ENCODE measurements at places on chromosomes 3 and 15.

DNA sequence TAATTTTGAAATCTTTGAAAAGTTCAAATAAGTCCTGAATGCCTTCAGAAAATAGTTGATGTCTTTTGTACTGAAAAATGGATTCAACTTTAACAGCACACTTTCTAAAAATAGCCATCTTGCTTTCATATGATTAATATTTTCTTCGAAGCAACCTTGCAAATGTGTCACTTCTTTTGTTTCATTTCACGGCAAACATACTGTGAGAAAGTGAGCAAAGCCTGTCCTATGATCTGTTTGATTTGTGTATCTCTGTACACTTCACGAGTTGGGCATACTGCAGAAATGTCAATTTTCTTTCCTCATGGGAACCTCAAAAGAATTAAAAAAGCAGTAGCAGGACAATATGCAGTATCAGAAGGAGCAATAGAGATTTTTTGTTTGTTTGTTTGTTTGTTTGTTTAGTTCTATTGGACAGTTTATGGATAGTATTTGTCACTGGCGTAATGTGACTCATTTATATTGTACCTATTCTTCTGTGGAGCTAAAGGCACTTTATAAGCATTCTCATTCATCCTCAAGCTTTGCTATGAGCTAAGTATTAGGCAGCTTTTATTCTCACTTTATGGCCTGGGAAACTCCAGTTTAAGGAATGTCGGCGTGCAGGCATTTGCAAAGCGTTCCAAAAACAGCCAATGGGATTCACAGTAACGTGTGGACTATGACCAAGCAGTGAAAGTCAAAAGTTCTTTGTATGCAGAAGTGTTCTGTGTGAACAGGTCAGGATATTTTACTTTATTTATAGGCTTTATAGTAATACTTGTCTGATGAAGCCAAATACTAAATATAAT, 572.0 kb downstream of the NAALADL2 start:
- DNase-seq, result no peak

DNA sequence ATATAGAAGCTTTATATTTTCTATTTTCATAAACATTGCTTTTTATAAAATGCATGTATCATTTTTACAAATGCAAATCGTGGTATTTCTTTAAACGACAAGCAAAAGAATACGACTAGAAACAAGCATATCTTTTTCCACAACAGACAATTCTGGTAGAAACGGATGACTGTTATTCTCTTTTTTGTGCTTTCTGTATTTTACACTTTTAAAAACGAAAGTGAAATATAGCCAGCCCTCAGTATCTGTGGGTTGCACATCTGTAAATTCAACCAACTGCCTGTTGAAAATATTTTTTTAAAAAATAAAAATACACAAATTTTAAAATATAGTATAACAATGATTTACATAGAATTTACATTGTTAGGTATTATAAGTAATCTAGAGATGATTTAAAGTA, 61.3 kb downstream of the PRTG start:
- DNase-seq, result no peak

- DNase-seq, result no peak
Observed at GRCh38 chr3:58613236-58614132, 36.3 kb upstream of the FAM107A start.

DNA sequence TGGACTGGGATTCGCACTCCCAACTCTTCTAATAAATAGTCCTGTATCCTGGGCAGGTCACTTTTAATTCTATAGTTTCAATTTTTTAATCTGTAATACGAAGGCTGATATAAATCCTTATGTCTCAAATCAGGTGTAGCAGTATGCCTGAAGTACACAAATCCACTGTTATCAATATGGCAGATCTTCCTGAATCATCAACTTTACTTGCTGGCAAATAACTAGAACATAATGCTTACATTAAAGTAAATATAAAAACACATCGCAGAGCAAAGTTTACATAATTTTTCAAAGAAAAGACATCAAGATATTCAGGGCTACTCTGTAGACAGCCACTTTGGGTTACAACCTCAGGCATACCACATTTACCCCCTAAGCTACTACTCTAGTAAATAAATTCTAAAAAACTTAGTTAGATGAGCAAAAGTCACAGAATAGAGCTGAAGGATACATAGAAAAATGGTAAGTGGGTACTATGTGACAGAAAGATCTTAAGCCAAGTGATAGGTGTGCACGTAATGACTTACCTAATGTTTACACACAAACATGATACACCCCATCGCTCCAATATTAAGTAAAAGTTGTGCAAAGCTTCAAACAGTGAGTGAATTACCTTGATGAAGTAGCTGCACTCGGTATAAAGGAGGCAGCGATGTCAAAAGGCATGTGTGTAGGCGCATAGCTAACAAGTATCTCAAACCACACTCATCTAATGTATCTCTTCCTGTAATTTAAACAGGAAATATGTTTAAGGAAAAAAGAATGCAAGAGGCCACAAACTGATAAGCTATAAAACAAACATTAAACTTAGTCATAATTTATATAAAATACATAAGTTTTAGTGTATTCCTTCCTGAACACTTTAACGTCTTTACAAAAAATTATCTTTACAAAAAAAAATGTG, 127.9 kb downstream of the DMXL2 start:
- no peak for DNase-seq

DNA sequence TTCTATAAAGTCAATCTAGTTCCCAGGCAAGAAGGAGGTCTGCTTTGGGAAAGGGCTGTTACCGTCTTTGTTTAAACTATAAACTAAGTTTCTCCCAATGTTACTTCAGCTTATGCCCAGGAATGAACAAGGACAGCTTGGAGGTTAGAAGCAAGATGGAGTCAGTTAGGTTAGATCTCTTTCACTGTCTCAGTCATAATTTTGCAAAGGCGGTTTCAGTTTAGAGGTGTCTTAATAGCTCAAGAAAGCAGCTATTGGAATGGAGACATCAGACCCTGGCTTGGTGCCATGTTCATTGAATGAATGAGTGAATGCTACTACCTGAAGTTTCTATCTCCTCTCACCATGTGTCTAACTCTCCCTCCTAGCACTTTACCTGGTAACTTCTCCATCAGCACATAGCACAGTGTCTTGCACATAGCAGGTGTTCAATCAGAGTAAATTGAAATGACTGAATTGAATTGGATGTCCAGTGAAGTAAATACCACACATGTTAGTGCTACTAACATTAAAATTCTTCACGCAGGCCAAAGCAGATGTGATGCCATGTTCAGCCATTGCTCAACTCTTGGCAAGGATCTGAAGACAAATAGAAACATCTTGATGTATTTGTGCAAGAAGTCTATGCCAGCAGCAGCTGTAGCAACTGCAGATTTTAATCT, 28.2 kb downstream of the CLEC3B start:
- DNase-seq, result no peak

DNA sequence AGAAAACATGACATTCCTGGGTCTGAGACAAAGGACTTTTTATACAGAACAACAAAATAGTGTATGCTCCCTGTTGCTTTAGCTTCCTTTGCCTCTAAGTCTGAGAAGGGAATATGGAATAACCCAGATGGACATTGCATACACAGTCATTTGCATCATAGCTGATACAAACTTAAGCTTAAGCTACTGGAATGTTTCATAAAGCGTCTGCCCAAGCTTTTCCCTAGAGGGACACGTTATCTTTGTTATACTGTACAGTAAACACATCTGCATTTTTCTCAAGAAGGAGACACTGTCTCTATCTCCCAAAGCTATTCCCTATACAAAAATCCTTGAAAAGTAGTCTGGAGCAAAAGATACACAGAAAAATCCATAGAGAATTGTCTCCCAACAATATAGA, 775.0 kb downstream of the DIPK2A start:
- no peak for DNase-seq

DNA sequence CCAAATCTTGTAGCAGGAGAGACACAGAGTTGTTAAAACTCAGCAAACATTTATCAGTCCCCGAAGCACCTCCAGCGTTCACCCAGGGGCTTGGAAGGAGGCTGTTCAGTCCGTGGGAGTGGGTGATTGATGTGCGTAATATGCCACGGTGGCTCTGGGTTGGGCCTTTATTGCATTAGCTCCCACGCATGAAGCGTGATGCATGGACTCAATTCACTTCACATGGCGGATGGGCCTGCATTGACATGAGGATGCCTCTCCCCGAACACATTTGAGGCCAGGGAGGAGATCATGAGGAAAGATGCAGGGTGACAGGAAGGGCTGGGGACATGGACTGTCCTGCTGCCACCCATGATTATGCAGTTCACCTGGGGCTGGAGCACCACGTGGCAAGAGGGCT, 126.5 kb downstream of the FAM43A start:
- no peak for DNase-seq

DNA sequence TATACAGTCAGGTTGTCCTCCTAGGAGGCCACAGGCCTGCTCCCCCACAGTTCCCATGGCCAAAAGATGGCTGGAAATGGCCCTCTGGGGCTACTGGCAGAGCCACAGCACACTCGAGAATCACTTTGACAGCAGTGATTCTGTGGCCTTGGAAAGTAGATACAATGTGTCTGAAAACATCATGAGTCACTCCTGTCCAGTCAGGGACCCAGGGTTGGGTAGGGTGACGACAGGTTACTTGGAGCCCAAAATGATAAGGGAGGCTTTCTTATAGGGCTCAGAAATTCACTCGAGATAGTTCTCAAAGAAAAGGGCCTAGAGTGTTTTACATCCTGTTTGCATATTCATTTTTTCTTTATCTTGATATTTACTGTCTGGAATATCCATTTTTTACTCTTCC, 24.3 kb downstream of the MRPS25 start:
- no peak for DNase-seq

- no peak for DNase-seq
Observed at GRCh38 chr3:16199769-16200168, 25.3 kb downstream of the GALNT15 start.

DNA sequence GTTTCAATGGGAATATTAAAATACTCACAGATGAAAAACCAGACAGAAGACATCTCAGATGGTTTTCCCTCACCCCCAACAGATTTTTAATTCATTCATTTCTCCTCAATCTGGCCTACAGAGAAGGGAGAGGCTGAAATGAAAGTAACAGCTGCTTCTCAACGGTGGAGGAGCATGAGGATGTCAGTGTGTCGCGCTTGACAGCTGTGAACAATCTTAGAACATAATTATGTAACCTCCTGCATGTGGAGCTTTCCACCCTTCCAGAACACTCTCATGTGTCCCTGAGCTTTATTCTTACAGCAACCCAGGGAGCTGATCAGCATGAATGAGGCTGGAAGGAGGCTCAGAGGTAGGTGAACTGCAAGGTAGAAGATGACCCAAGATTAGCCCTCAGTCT, 52.7 kb downstream of the MB21D2 start:
- no peak for DNase-seq

- no peak for DNase-seq
Observed at GRCh38 chr15:31366169-31366734, 39.6 kb downstream of the KLF13 start.

- DNase-seq, result peak; percentile 56
Observed at GRCh38 chr15:31365655-31366127, 39.1 kb downstream of the KLF13 start.

DNA sequence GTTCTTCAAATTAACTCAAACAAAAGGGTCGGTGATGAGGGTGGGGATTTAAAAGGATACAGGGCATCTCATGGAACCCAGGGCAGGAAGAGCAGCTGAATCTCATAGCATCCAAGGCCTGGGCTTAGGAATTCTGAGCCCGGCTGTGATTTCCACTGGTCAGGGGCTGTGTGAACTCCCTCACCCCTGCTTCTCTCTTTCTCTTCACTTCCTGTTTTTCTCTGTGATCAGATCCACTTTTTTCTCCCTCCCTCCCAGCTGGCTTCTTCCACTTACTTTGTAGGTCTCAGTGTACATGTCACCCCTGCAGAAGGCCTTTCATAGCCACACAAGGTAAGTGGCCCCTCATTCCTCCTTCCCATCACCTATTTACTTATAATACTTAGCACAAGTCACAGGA, 68.2 kb upstream of the CORO2B start:
- no peak for DNase-seq

GRCh38 chr3:120601554-120601953, 5.4 kb downstream of the NDUFB4 start:
- DNase-seq, result no peak

DNA sequence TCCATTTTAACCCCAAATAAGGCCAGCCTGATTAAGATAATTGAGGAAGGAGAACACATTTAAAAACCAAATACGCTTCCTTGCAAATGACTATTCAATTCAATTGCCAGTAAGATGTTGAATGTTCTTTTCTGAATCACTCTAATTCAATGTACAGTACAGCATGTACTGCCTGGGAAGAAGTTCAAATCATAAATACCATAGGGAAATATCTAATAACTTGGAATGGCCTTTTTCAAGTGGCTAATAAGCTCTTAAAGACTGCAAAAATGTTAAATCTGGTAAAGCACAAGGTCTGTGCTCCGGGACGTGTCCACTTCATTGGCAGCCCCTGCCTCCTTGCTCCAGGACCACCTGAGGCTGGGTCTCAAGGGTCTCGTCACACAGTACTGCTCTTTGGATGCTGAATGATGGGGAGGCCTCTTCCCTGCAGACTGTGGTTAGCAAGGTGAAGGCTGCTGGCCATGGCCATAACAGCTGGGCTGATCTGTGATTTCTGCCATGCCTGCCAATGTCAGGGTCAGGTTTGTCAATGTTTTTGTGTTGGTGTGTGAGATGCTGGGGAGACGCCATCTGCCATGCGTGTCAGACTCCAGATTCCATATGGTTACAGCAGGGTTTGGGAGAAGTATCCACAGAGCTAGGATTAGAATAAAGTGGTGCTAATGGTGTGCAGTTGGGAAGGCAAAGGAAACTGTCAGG, 300.5 kb downstream of the ADAMTS17 start:
- DNase-seq, result no peak

- no peak for DNase-seq
Observed at GRCh38 chr15:59550530-59550929, 61.1 kb upstream of the GCNT3 start.

GRCh38 chr3:182631183-182632076, 161.9 kb upstream of the ATP11B start:
- no peak for DNase-seq

DNA sequence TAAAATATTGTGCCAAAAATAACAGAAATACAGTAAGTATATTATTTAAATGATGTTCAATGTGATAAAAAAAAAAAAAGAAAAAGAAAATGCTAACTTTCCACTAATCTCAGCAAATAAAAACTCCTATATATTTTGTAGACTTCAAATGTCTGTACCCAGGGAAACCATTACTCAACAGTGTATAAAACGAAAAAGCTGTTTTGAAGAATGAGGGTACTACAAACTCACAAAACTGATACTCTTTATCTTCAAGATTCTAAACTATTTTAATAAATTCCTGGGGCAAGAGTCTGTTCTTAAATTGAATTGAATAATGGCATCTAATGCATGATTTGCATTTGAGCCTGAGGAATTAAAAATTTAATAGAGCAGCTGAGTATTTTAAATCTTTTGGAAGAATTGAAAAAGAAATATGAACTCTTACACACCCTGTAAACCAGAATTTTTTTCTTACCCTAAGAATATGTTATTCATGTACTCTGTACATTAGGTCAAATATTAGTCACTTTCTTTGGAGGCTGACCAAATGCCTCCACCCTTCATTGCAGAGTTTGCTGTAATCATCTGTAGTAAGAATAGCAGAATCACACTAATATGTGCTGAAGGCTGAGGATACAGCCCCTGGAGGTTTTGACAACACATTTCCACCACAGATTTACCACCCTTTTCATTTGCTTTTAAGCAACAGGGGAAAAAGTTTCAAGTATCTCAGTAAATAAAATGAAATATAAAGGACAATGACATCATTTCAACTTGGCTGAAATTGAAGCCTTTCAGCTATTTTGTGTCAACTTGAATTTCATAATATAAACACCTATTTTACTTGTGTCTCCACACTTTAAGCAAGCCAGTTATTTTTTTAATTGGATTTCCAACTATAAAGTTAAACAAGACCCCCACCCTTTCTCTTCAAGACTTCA, 79.7 kb downstream of the FBN1 start:
- DNase-seq, result no peak
